Dermis blood vessel endothelial cell (primary cell): ENCODE measurements at places on chromosomes 16 and 17. TPM values are rescaled to one million over a fixed set of nuclear protein-coding genes. Genes with fewer than 3 reads are reported as not detected.
A peak's percentile ranks its signal among the peaks of the same experiment; 100 is the strongest.

GRCh38 chr16:48383877-48384519 lies 1.2 kb downstream of the SIAH1 start:
- DNase-seq: peak; percentile 50

DNA sequence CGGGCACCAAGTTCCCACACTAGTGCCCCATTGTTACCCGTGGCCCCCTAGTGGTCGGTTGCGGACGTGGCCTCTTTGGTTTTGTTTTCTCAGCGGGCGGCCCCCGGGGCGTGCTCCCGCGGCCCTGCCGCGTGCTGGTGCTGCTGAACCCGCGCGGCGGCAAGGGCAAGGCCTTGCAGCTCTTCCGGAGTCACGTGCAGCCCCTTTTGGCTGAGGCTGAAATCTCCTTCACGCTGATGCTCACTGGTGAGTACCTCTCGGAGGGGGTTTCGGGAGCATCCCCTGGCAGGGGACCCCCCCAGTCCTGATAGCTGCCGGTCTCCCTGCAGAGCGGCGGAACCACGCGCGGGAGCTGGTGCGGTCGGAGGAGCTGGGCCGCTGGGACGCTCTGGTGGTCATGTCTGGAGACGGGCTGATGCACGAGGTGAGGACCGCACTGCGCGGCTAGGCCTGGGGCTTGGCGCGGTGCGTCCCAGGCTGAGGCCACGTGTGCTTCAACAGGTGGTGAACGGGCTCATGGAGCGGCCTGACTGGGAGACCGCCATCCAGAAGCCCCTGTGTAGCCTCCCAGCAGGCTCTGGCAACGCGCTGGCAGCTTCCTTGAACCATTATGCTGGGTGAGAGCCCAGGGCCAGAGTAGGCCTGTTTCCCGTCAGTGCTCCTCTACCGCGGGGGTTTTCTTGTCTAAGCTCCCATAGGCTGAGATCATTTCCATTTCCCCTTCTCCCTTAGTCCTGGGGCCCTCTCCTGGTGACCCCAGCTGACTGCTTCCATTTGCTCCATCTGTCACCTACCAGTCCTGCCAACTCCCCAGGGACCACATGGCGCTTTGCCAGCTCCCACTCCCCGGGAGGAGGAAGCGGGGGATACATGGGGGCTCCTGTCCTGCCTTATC lies 1.7 kb downstream of the SPHK1 start:
- peak; percentile 89 for DNase-seq

The KDM8 gene
- total RNA-seq: 3.7 and 4.7 TPM in 2 replicates

The GAN gene
- 10.7 and 11.3 TPM in 2 replicates for total RNA-seq

The EPOP gene
- total RNA-seq: 0.65 and 1.2 TPM in 2 replicates
